Esophagus mucosa (tissue), 1 donor: ENCODE measurements at places on chromosomes 3 and 15. TPM values are rescaled to one million over a fixed set of nuclear protein-coding genes. Genes with fewer than 3 reads are reported as not detected.

DNA sequence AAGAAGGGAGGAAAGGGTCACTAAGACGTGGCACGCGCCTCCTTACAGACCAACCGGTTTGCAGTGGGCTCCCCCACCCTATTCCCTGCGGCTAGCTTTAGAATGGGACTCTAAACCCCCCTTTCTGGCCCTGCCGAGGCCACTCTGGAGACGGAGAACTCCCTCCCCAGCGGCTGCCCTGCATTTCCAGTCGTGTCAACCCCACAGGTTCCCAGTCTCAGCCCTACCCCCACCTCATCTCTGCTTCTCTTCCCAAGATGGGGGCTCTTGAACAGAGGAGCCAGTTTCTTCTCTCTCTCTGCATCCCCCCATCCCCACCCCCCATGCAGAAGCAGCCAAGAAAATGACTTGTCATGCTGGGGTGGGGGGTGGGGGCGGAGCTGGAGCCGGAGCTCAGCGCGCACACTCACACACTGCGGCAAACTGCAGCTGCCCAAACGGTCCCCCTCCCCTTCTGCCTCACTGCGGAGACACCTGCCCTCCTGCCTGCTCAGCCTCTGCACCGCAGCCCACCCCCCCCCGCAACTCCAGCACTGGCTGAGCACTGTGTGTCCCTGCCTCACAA is 871 bp downstream of the MAP1A start:
- no peak for ATAC-seq

DNA sequence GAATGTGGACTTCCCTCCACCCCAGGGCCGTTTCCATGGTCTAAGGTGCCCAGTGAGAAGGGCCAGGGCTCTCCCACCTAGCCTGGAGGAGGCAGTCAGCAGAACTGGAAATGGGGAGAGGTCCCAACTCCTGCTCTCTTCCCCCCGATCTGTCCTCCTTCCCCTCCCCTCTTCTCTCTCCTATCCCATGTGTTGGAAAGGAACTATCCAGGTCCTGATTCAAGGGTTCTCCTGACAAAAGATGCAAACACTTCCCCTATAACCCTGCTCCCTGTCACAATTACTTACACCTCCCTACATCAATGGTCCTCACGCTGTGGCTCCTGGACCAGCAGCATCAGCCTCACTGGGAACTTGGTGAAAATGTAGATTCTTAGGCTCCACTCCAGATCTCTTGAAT is 6.0 kb downstream of the CIB2 start:
- no peak for ATAC-seq

DNA sequence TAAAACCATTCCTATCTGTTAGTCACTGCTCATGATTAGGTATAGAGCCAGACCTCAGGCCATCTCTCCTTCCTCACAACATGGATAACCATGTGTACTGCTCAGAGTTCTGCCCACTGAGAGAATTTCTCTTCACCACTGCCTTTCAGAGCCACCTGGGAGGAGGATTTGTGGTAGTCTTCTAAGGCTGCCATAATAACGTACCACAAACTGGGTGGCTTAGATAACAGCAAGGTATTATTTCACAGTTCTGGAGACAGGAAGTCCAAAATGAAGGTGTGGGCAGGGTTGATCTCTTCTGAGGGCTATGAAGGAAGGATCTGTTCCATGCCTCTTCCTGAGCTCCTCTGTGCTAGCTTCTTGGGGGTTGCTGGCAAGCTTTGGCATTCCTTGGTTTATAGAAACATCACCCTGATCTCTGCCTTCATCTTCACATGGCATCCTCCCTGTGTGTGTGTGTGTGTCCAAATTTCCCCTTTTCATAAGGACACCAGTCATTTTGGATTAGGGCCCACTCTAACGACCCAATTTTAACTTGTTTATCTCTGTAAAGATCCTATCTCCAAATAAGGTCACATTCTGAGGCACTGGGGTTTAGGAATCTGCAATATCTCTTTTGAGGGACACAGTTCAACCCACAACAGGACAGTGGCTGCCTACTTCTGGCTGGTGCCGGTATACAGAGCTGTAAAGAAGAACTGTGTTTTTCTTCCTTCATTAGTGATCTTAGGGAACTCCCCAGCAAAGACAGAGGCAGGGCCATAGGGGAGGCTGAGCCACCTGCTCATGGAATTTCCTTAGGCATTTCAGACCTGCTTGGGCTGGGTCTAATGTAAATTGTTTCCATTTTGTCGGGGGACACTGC is 42.1 kb upstream of the NOX5 start:
- ATAC-seq, result no peak

DNA sequence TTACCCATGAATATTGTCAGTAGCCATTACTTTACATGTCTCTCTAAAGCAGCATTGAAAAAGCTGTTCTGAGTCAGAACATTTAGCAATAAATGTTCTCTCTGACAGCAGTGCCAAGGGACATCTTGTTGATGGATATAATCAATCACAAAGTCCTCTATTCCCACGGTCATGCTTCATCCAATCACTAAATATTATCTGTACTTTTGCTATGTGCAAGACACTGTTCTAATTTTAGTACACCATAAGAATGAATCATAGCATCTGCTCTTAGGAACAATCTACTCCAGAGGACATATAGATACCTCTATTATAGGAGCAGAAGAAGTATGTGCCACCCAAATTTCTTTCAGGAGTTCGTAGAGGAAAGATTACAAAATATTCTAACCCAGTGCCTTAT is 142.5 kb upstream of the MBNL1 start:
- no peak for ATAC-seq

- peak; percentile 56 for ATAC-seq
These were observed 28.8 kb downstream of the RAB8B start for GRCh38 chr15:63218100-63218808.

GRCh38 chr3:12107071-12107713 is 51.5 kb downstream of the TIMP4 start:
- no peak for ATAC-seq

GRCh38 chr15:73424506-73424905 is 18.5 kb upstream of the REC114 start:
- ATAC-seq, result no peak

DNA sequence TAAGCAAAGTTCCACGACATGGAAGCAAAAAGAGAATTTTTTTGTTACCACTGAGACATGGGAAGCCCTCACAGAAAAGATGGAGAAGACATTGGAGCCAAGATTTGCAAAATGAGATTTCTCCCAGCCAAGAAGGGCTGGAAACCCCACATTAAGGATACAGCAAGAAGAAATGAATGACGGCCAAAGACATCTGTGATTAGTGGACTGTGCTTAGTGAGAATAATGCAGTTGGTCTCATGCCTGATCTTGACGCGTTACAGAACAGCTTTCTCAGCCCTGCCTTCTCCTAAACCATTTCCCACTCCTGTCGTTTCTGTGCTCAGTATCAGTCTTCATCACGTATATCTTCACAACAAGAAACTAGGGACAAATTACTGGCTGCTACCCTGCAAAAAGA is 45.8 kb upstream of the ARRDC4 start:
- ATAC-seq, result no peak

- peak; percentile 67 for ATAC-seq
These were observed 749 bp downstream of the SRGAP3 start for GRCh38 chr3:9248522-9249271.

- no peak for ATAC-seq
These were observed 2.3 kb downstream of the ARPC4 start for GRCh38 chr3:9795207-9795606.

DNA sequence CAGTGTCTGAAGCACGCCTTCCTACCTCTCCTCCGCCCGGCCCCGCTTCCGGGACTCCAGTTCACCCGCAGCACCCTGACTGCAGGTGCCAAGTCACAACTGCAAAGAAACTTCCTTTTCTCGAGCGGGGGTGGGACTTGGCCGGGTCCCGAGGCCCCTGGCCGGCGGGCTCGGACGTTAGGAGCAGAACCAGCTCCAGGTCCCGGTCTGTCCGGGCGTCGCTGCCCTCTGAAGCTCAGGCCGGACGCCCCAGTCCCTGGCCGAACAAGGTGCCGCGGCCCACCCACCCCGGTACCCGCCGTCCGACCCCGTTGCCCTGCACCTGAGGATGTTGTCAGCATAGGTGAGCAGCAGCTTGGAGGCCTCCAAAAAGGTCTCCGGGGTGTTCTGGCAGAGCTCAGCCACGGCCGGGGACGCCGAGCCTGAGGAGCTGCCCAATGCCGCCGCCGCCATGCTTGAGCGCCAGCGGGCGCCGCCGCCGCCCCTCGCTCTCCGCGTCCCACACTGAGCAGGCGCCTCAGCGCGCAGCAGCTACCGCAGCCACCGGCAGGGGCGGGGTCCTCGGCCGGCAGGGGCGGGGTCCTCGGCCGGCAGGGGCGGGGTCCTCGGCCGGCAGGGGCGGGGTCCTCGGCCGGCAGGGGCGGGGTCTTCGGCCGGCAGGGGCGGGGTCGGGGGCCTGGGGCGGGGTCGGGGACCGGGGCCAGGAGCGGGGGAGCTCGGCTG is at the start of gene NGLY1:
NGLY1 (minus strand) TSS at position 506 of the 723 bp plus-strand sequence; CDS start at position 453, 53 bp downstream.
- peak; percentile 95 for ATAC-seq

DNA sequence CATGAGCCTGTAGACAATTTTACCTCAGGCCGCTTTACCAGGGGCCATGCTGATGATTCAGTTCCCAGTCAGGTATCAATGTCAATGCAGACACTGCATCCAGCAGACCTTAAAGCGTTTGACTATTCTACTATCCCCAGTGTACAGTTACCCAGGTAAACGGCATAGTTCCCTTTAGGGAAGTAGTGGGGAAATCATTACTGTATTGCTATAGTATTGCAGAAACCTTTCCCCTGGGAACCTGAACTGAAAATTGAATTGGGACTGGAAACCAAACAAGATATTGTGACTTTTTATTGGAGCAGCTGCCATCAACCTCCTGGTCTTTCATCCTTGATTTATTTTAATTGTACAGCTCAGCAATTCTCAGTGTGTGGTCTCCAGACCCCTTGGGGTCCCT is 6.6 kb upstream of the INAFM2 start:
- no peak for ATAC-seq

- no peak for ATAC-seq
These were observed 82.5 kb downstream of the CHST2 start for GRCh38 chr3:143201870-143202752.

DNA sequence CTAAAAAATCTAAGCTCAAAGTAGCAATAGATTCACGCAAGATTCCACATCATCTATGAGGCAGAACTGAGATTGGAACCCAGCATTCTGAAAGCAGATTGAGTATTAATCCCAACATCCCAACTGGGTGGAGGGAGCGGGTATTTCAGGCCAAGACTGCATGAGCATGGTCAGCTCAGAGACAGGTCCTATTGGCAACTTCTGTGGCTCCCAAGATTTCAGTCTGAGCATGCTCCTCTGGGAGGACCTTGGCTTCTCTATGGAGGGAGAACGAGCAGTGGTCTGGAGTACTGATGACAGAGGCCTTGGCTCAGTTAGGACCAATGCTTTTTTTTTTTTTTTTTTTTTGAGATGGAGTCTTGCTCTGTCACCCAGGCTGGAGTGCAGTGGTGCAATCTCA is 4.0 kb upstream of the ITGA11 start:
- no peak for ATAC-seq

DNA sequence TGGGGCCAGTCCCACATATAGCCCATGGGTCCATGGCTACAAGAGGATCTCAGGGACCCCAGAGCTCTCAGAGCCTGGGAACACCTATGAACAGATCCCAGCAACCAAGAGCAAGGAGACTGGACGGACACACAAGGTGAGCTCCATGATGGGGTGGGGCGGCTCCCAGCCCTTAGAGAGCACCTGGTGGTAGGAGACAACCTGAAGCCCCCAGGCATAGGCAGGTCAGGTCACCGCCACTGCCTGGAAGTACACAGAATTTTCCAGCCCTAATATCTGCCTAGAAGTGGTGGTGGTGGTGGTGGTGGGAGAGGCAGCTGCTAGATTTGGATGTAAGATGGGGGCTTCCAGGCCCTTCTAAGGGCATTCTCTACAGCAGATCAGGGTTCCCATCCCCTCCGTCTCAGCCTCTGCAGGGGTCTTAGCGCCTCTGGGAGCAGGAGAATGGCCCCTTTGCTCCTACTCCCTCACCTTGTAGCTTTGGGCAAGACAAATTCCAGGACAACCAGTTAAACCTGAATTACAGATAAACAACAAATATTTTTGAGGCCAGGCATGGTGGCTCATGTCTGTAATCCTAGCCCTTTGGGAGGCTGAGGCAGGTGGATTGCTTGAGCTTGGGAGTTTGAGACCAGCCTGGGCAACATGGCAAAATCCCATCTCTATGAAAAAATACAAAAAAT is 9.2 kb downstream of the SH2D7 start:
- ATAC-seq, result no peak

- no peak for ATAC-seq
These were observed 92.1 kb upstream of the PLSCR4 start for GRCh38 chr3:146342989-146343388.

GRCh38 chr15:66290007-66290406 is 3.4 kb upstream of the DIS3L start:
- no peak for ATAC-seq

GRCh38 chr3:108404368-108404767 is 106.0 kb downstream of the MYH15 start:
- ATAC-seq, result no peak

- ATAC-seq, result peak; percentile 83
These were observed 76.0 kb downstream of the HMG20A start for GRCh38 chr15:77496715-77497109.

DNA sequence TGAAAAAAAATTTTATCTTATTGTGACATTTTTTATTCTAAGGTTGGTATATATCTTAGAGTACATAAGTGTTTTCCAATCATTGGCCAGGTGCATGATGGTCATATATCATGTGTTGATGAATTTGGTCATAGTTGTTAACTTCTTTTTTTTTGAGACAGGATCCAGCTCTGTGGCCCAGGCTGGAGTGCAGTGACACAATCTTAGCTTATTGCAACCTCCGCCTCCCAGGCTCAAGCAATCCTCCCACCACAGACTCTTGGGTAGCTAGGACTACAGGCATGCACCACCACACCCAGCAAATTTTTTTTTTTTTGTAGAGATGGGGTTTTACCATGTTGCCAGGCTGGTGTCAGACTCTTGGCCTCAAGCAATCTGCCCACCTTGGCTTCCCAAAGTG is 44.0 kb downstream of the PCCB start:
- no peak for ATAC-seq

DNA sequence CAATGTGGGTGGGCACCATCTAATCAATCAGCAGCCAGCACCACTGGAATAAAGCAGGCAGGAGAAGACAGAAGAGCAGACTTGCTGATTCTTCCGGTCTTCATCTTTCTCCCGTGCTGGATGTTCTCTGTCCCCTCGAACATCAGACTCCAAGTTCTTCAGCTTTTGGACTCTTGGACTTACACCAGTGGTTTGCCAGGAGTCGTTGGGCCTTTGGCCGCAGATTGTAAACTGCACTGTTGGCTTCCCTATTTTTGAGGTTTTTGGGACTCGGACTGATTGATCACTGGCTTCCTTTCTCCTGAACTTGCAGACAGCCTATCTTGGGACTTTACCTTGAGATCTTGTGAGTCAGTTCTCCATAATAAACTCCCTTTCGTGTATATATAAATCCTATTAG is 292.8 kb downstream of the BCHE start:
- ATAC-seq, result no peak

- no peak for ATAC-seq
These were observed 120.9 kb downstream of the DTWD1 start for GRCh38 chr15:49741712-49742111.

Gene COL7A1
- 86.4 TPM for total RNA-seq

Gene SKOR1
- total RNA-seq, result 0.08 TPM

Gene DPPA2
- not detected for total RNA-seq

Gene HEMK1
- total RNA-seq, result 11.0 TPM

Gene SLC12A1
- not detected for total RNA-seq

Gene GCNT3
- 11.4 TPM for total RNA-seq

Gene SEMA4B
- 216 TPM for total RNA-seq

Gene GOLGA8Q
- total RNA-seq, result not detected

Gene FANCI
- total RNA-seq, result 24.4 TPM

Gene FAM43A
- total RNA-seq, result 23.4 TPM

Gene ADGRG7
- total RNA-seq, result not detected

Gene CERS3
- total RNA-seq, result 120 TPM

Gene ZDHHC19
- total RNA-seq, result not detected

Gene TGM5
- 13.5 TPM for total RNA-seq

Gene PRR23E
- total RNA-seq, result not detected

Gene GPR62
- not detected for total RNA-seq

Gene CCNDBP1
- 53.1 TPM for total RNA-seq
